Tibial artery (tissue), 4 donors: ENCODE measurements at places on chromosomes 11 and 22.

GRCh38 chr11:92653454-92653853 is 316.0 kb upstream of the MTNR1B start:
- DNase-seq, result no peak

- DNase-seq, result no peak
These were observed 98.2 kb downstream of the RDX start for GRCh38 chr11:110198031-110198729.

GRCh38 chr11:96235751-96236150 is 107.2 kb downstream of the MAML2 start:
- DNase-seq, result no peak

DNA sequence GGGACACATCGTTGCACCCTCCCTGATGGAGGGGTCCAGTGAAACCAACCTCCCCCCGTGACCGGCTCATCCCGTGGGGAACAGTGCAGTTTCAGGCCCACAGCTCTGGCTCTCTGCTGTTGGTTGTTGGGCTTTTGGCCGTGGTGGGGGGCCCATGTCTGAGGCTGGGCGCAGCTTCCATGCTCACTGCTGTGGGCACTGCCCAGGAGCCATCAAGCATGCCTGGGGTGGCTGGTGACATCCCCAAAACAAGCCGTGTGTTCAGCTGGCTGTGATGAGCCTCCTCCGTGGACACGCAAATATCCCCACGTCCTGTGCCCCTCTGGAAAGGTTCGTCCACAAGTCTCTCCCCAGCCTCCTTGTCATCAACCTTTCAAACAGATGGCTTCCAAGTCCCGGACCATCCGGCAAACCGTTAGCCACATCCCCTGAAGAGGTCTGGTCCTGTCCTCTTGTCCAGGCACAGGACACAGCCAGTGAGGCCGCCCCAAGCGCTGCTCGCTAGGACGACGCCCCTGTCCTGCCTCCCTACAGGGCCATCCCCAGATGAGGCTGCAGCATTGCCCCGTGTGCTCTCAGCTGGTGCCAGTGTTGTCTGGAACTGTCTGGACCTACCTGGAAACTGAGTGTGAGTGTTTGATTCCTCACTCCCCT is 29.4 kb upstream of the BRSK2 start:
- DNase-seq, result no peak

GRCh38 chr11:26244207-26244606 is 87.7 kb upstream of the ANO3 start:
- no peak for DNase-seq

DNA sequence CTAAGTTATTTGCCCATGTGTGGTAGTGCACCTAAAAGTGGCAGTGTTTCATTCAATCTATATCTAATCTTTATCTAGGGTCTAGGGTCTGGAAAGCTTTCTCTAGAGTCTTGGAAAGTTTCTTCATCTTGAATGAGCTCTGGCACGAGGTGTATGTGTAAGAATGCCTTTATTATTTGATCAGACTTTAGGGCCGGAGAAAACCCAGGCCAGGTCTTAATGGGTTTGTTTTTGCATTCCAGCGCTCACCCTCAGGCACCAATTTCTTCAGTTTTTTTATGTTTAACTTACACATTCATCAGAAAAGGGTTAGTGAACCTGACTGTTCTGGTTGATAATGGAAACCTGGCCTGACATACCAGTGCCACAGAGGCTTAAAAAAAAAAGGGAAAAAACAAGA is 68.3 kb upstream of the SLN start:
- no peak for DNase-seq

DNA sequence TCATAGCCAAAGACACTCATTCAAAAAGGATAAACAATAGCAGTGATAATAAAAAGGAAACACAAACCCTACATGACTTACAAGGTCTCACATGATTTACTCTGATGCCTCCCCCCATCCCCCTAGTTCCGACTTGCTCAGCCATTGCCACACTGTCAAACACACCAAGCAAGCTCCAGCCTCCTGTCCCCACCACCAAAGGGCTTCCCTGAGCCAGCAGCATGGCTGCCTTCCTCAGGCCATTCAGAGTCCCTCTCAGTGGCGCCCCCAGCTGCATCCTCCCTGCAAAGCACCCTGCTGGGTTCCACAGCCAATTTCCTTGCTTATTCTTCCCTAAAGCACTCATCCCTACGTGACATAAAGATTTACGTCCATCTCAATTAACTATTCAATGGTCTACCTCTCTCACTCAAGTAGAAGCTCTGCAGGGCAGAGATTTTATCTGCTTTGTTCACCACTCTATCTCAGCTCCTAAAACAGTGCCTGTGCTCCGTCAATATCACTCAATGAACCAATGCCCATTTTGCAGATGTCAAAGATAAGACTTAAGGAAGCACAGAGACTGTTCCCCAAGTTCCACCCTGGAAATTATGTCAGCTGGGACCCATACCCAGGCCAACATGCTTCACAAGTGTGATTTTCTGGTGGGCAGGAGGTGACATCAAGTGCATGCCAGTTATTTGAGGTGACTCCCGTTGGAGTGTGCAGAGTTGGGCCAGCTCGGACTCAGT is 106.9 kb downstream of the SYN3 start:
- no peak for DNase-seq

DNA sequence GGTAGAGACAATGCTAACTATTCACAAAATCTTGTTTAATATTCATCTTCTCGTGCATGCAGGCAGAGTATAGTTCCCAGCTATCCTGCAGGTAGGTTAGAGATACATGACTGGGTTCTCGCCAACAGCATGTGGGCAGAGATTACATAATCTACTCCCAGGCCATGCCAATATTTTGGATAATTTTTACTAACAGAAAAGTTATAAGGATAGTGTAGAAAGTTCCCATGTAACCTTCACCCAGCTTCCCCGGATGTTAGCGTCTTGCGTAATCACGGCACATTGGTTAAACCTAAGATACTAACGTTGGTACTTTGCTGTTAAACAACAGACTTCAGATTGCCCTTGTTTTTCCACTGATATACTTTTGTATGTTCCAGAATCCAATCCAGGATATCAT is 215.5 kb upstream of the LARGE1 start:
- DNase-seq, result no peak
